ENCODE measurements at places on chromosomes 16 and 17.

DNA sequence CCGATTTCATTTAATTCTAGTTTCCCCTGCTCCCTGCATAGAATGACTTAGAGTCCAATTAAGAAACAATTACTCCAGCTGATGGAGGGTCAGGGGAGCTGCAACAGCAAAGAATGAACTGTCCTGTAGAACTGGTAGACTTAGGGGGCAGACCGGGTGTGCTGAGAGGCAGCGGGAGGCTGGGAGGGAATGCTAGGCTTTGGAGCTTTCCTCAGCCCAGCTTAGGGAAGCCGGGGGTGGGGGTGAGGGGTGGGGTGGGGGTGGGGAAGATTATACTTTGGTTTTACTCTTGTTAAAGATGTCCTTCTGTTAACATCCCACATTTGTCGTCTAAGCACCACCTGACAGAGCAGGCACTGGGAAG lies 458.6 kb upstream of the ASIC2 start:
- H3K27me3 ChIP-seq: peaks cover 2% of the 10 kb centered on the region
- no peaks in the 10 kb centered on the region for H3K36me3 ChIP-seq

GRCh38 chr17:45927247-45927646 lies 32.9 kb downstream of the MAPT start:
- H3K4me3 ChIP-seq: no peak overlapping the region
- peaks cover 18% of the 10 kb centered on the region for H3K4me1 ChIP-seq
- no peaks in the 10 kb centered on the region for H3K27me3 ChIP-seq

DNA sequence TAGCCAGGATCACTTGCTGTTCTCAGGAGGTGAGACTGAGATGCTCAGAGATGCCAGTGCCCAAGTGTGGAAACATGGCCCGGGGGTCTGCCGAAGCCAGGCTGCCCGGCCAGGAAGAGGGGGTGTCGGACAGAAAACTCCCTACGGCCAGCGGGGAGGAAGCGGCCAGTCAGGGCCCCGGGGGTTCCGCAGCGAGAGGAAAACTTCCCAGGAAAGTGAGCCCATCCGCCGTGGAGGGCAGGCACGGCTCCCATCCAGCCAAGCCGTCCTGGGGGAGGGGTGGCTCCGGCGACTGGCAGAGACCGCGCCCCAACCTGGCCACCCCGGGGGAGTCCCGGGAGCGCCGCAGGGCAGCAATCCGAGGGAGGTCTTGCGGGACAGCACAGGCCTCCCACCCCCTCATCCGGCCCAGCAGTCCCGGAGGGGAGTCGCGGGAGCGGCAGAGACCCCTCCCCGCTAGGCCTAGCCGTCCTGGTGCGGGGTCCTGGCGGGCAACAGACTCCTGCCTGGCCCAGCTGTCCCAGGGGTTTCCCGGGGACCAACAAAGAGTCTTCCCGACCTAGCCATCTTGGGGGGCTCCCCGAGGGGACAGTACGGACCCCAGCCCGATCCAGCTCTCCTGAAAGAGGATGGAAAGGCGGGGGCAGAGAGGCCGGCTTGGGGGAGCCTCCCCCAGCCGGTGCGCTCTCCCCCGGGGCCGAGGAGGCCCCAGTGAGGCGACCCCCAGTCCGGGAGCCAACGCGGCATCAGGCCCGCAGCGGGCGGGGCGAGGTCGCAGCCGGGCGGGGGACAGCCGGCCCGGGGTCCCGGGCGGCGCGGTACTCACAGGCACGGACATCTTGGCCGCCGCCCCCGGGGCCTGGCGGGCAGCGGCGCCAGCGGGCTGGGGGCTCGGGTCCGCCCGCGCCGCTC lies 13.8 kb upstream of the BCAR1 start:
- peaks cover 41% of the 10 kb centered on the region for H3K4me1 ChIP-seq
- H3K27me3 ChIP-seq: no peaks in the 10 kb centered on the region
- no peaks in the 10 kb centered on the region for H3K36me3 ChIP-seq
- H3K4me3 ChIP-seq: peak overlapping the region; percentile 84
- DNase-seq: peak; percentile 59
- H3K27ac ChIP-seq: peak overlapping the region; percentile 55

GRCh38 chr16:80047842-80048241 lies 447.3 kb upstream of the MAF start:
- H3K4me3 ChIP-seq: no peak overlapping the region
- H3K27me3 ChIP-seq: no peaks in the 10 kb centered on the region
- DNase-seq: no peak
- no peaks in the 10 kb centered on the region for H3K4me1 ChIP-seq
- H3K36me3 ChIP-seq: no peaks in the 10 kb centered on the region
- no peak overlapping the region for H3K27ac ChIP-seq

- DNase-seq: peak; percentile 62
- H3K27me3 ChIP-seq: no peaks in the 10 kb centered on the region
- no peak overlapping the region for H3K4me3 ChIP-seq
- H3K4me1 ChIP-seq: no peaks in the 10 kb centered on the region
Measured at GRCh38 chr16:87416826-87417527, 24.8 kb downstream of the MAP1LC3B start.

- H3K27ac ChIP-seq: no peak overlapping the region
- H3K4me3 ChIP-seq: no peak overlapping the region
- DNase-seq: no peak
- H3K36me3 ChIP-seq: no peaks in the 10 kb centered on the region
- no peaks in the 10 kb centered on the region for H3K4me1 ChIP-seq
Measured at GRCh38 chr16:74726716-74727115, 26.1 kb upstream of the MLKL start.

DNA sequence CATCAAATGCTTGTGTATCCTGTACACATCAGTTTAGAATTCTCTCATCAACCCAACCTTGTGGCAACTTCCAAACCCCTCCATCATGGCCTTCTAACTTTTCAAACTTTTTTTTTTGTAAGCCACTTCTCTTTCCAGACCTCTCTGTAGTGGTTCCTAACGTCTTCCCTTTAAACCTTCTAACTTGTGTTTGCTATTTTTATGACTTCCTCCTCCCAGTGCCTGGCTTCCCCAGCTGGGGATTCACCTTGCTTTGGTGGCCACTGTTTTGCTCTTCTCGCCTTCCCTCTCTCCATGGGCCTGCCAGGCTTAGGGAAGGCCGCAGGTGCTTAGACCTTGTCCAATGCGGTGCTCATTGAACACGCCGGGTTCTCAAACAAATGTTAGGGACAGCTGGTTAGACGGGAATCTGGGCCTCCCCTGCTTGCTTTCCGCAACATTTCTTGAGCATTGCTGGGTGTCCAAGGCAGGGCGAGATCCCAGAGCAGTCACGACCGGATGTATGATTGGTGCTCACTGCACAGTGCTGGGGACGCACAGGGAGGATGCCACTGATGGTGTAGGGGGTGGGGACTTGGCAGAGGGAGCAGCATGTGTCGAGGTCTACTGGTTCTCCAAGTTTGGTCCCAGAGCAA lies 1.1 kb upstream of the XYLT2 start:
- H3K27me3 ChIP-seq: no peaks in the 10 kb centered on the region
- peak overlapping the region; percentile 66 for H3K4me3 ChIP-seq
- DNase-seq: peak; percentile 64
- H3K27ac ChIP-seq: no peak overlapping the region
- peaks cover 11% of the 10 kb centered on the region for H3K4me1 ChIP-seq
- H3K36me3 ChIP-seq: no peaks in the 10 kb centered on the region

DNA sequence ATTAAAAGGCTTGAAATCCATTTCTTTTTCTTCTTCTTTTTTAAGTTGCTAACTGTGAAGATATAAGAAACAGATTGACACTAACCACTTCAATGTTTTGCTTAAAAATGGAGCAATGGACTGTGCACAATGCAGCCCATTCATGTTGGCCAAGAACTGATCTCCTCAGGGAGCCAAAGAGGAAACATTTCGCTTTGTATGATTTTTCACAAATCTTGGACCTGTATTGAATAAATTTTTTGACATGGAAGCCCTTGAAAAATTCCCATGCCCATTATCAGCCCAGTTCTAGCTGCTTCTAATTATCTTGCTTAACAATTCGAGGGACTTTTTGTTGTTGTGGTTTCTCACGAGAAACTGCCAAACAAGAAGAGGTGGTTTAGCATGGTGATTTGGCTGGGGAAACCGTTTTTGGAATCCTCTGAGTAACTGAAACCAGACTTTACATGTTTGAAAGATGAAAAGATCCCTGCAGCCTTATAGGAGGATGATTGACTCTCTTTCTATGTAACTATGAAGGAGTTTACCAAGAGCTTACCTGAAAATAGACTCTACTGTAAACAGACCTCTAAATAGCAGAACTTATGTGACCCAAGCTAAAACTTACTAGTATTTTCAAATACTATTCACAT lies 1389.4 kb upstream of the GOT2 start:
- no peaks in the 10 kb centered on the region for H3K36me3 ChIP-seq
- H3K4me3 ChIP-seq: no peak overlapping the region
- DNase-seq: no peak
- no peaks in the 10 kb centered on the region for H3K27me3 ChIP-seq

DNA sequence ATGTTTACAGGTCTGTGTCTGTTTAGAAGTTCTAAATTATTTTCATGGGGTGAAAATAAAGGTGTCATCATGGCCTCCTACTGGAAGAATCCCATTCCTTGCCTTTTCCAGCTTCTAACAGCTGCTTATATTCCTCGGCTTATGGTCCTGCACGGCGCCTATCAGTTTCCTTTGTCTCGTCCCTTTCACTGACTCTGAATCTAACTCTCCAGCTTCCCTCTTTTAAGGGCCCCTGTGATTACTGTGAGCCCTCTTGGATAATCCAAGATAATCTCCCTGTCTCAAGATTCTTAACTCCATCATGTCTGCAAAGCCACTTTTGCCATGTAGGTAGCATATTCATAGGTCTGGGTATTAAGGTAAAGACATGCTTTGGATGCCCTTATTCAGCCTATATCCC lies 441.0 kb upstream of the ERCC4 start:
- no peaks in the 10 kb centered on the region for H3K4me1 ChIP-seq
- H3K36me3 ChIP-seq: no peaks in the 10 kb centered on the region
- no peaks in the 10 kb centered on the region for H3K27me3 ChIP-seq
- no peak overlapping the region for H3K27ac ChIP-seq
- DNase-seq: no peak

DNA sequence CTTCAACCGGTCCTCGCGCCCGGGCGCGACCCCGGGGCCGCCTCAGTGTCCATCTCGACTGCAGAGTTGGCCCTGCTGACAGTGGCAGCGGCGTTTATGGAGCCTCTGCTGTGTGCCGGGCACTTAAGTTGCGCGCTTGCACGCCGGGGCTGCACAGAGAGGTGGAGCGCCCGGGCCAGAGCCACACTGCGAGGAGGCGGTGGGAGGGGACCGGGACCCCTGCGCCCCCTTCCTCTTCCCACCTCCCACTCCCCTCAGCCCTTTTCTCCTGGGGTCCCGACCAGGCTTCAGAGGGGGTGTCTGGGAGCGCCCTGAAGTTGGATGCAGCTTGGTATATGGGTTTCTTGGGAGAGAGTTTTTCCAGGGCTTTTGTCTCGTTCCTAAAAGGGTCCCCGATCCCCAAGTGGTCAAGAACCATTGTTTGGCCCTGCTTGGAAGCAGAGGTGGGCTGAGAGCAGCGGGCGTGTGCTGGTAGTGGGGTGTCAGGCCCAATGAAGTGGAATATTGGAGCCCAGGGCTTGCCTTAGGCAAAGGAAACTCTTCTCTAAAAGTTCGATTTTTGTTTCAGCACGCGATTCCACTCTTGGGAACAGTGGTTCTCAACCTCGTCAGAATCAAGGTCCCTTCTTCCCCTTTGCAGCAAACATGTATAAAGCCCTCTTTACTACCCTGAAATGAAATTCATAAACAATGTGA lies 605 bp downstream of the MRTFB start:
- H3K4me3 ChIP-seq: peak overlapping the region; percentile 57
- DNase-seq: no peak
- H3K27me3 ChIP-seq: no peaks in the 10 kb centered on the region
- no peaks in the 10 kb centered on the region for H3K36me3 ChIP-seq

GRCh38 chr17:69962436-69962995 lies 112.5 kb upstream of the KCNJ16 start:
- no peaks in the 10 kb centered on the region for H3K27me3 ChIP-seq
- no peak overlapping the region for H3K27ac ChIP-seq
- no peak overlapping the region for H3K4me3 ChIP-seq
- H3K36me3 ChIP-seq: no peaks in the 10 kb centered on the region
- no peak for DNase-seq

DNA sequence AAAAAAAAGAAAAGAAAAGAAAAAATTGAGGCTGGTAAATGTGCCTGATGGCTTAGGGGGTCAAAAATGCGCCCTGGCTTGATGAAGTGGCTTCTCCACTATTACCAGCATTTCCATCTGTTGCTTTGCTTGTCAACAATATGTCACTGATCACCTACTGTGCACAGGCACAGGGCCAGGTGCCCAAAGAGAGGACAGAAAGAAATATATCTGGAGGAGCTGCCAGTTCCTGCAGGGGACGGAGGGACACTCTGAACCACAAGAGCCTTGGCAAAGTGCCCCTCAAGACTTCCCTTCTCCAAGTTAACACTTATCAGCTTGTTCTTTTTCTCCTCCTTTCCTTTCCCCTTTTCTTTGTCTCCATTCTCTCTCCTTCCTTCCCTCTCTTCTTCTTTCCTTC lies 34.7 kb downstream of the GINS3 start:
- H3K4me3 ChIP-seq: no peak overlapping the region
- no peaks in the 10 kb centered on the region for H3K36me3 ChIP-seq
- H3K27ac ChIP-seq: no peak overlapping the region

GRCh38 chr17:48719642-48720265 lies 2.6 kb downstream of the PRAC1 start:
- no peaks in the 10 kb centered on the region for H3K36me3 ChIP-seq
- no peaks in the 10 kb centered on the region for H3K4me1 ChIP-seq
- H3K4me3 ChIP-seq: no peak overlapping the region
- H3K27me3 ChIP-seq: peaks cover 85% of the 10 kb centered on the region
- H3K27ac ChIP-seq: no peak overlapping the region
- DNase-seq: no peak

DNA sequence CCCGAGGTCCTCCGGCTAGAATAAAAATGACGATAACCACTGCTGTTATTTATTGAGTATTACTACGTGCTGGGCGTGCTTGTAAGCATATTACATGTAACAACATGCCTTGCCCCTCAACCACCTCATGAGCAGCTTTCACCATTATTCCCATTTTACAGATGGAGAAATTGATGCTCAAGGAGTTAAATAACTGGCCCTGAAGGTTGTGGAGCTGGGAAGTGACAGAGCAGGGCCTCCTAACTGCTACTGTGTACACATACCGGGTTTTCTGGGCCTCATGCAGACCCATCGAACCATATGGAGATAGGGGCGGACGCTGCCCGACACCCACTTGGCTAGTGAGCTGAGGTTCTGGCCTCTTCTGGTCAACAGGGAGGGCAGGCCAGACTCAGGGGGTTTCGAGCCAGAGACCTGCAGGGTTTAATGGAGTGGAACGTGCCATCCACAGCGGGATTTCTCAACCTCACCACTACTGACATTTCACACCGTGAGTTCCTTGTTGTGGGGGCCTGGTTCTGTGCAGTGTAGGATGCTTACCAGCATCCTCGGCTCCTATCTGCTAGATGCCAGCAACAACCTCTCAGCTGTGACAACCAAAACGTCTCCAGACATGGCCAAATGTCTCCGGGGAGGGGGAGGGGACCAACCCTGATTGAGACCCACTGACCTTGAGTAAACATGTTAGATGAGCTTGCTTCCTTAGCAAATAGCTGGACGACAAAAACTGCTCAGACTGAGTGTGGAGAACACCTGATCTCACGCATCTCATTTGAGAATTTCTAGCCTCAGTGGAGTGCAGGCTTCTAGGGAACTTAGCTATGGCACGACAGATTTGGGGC lies 432.0 kb downstream of the SLC39A11 start:
- DNase-seq: no peak
- no peaks in the 10 kb centered on the region for H3K4me1 ChIP-seq
- no peaks in the 10 kb centered on the region for H3K36me3 ChIP-seq
- H3K4me3 ChIP-seq: no peak overlapping the region

Data from kidney (tissue), 22 donors.